ENCODE measurements at places on chromosomes 12 and 14. TPM values are rescaled to one million over a fixed set of nuclear protein-coding genes. Genes with fewer than 3 reads are reported as not detected.

C14orf180 gene
- total RNA-seq = not detected

CLEC4D gene
- total RNA-seq = not detected

OTUB2 gene
- total RNA-seq = 2.7 TPM

PLEKHD1 gene
- total RNA-seq = 0.05 TPM

TEX22 gene
- 0.10 TPM for total RNA-seq

PPP1R36 gene
- 0.19 TPM for total RNA-seq

KRT74 gene
- not detected for total RNA-seq

DHRS2 gene
- 6.2 TPM for total RNA-seq

ACSM4 gene
- total RNA-seq = not detected

KCNK13 gene
- 0.14 TPM for total RNA-seq

LMNTD1 gene
- total RNA-seq = not detected

KLRD1 gene
- not detected for total RNA-seq

CLMN gene
- total RNA-seq = 4.8 TPM

TRIAP1 gene
- total RNA-seq = 81.2 TPM

BEGAIN gene
- 6.5 TPM for total RNA-seq

STYK1 gene
- total RNA-seq = 0.17 TPM

PLEKHG7 gene
- not detected for total RNA-seq

MYF5 gene
- total RNA-seq = not detected

CLEC9A gene
- not detected for total RNA-seq

KRT75 gene
- total RNA-seq = 0.11 TPM

EXOC3L4 gene
- 2.3 TPM for total RNA-seq

PPFIA2 gene
- total RNA-seq = not detected

MYRFL gene
- not detected for total RNA-seq

SLC10A1 gene
- total RNA-seq = not detected

SLC15A4 gene
- total RNA-seq = 24.1 TPM

MSI1 gene
- total RNA-seq = 1.0 TPM

RD3L gene
- not detected for total RNA-seq

KCNJ8 gene
- total RNA-seq = 0.24 TPM

KERA gene
- not detected for total RNA-seq

BIN2 gene
- total RNA-seq = 0.08 TPM

Measured in A549 treated with AZD2906 at 1 μM for 4 hours (cell line).